ENCODE measurements at places on chromosomes 7 and 10. TPM values are rescaled to one million over a fixed set of nuclear protein-coding genes. Genes with fewer than 3 reads are reported as not detected.

Gene VAX1
- not detected for polyA plus RNA-seq

Gene ADCYAP1R1
- 1.8 TPM for polyA plus RNA-seq

Gene IL15RA
- polyA plus RNA-seq = 2.2 TPM

Gene MRC1
- polyA plus RNA-seq = not detected

Gene TEX36
- not detected for polyA plus RNA-seq

Gene OR6V1
- not detected for polyA plus RNA-seq

Measured in GM23338 (cell line).